Right hindlimb (tissue), 1 donor: ENCODE measurements at places on chromosomes 1 and 21.

GRCh38 chr1:7320661-7321060 is 450.4 kb upstream of the VAMP3 start:
- DNase-seq: no peak

DNA sequence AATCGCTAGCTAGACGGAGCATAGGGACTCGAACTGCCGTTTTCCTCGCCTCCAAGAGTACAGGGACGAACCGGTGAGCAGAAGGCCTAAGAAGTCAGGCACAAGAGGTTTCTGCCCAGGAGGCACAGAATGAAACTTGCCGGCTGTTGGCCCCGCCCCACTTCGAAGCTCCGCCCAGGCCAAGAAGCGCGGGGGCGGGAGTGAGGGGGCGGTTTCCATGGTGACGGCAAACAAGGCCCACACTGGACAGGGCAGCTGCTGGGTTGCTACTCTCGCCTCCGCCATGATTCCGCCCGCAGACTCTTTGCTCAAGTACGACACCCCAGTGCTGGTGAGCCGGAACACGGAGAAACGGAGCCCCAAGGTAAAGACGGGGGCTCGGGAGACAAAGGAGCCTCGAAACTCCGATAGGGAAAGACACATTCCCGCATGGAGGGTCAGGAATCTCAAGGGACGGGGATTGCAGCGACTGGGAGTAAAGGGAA is at the start of gene DNALI1:
Gene DNALI1, plus strand, starts transcription at position 229 of the 485 bp plus-strand sequence. Its CDS starts 55 bp downstream, at position 284.
- peak; percentile 92 for DNase-seq

GRCh38 chr1:10896673-10897072 is 100.2 kb upstream of the CASZ1 start:
- no peak for DNase-seq

DNA sequence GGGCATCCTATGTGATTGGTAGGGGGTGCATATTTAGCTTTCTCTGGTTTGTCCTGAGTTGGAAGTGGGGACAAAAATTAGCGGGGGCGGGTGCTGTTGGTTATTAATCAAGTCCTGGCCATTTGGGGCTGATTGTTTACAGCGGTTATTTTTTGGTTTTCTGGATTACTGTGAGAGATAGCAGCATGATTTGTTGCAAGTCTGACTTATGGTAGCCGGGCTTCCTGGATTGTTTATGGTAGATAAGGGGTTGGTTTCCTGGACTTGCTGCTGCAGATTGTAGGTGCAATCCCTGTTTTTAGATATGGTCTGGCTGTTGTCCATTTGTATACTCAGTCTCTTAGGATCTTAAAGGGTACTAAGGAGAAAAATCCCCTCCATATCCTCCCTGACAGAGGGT is 12.1 kb upstream of the PROK1 start:
- no peak for DNase-seq

DNA sequence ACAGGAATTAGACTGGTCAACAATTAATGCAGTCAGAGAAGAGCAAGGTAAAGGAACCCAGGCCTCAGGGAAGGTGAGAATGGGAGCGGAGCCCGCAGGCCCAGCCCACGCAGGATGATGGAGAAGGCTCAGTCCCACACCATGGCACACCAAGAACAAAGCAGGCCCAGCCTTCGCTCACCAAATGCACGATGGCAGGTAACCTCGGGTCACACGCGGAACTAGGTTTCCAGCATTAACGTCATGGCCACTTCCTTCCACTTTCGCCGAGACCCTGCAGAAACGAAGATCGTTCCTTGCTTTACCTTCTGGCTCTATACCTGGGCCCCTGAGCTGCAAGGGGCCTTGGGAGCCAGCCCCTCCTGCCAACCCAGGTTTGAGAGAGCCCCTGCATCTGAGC is 240.2 kb upstream of the C1orf174 start:
- DNase-seq: no peak

DNA sequence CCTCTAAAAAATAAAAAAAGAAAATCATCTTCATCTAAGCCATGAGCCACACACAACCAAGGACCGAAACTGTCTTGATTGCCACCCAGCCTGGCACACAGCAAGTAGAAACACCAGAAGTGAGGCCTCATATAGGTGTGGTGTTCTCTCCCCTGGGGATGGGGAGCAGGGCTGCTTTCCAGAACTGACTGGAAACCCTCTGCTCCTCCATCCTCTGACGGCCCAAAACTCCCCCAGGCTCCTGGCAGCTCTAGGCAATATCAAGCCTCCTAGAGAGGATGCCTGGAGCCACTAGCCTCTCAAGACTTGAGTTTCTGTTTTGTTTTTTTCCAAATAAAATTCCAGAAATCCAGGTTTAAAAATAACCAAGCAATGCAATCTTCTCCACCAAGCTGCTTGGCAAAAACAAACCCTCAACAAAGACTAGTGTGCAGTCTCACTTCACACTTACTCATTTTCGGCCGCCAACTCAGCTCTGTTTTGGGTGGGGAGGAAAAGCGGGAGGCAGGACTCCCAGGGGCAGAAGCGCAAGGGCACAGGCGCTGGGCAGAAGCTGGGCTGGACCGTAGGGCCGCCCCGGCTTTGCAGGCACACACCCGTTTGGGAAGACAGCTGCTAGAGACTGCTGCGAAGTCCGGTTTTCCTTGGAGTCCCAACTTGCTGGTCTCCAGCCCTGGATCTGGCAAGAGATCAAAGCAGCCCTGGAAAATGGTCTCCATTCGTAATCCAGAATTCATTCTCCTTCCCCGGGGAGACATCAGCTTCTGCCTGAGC is 78.2 kb upstream of the CAPZB start:
- peak; percentile 88 for DNase-seq

- DNase-seq: no peak
Observed at GRCh38 chr21:38775733-38776132, 30.0 kb upstream of the ETS2 start.

DNA sequence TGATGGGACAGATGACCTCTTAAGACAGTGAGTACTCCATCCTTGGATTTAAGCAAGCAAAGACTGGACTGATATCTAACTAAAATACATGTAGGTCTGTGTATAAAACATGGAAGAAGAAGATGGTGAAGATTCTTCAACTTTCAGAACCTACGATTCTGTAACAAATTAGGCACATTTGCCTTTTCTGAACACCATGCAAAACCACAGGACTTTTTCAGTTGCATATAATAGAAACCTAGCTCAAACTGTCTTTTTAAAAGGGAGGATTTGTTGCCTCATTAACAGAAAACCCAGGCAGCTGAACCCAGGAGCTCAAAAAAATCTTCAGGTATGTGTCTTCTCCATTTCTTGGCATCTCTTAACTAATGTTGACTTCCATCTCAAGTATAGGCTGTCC is 14.7 kb upstream of the TSPAN1 start:
- no peak for DNase-seq

GRCh38 chr1:209513226-209513625 is 70.3 kb upstream of the CAMK1G start:
- no peak for DNase-seq

- DNase-seq: peak; percentile 45
Observed at GRCh38 chr1:110190282-110190929, 19.7 kb upstream of the KCNC4 start.

DNA sequence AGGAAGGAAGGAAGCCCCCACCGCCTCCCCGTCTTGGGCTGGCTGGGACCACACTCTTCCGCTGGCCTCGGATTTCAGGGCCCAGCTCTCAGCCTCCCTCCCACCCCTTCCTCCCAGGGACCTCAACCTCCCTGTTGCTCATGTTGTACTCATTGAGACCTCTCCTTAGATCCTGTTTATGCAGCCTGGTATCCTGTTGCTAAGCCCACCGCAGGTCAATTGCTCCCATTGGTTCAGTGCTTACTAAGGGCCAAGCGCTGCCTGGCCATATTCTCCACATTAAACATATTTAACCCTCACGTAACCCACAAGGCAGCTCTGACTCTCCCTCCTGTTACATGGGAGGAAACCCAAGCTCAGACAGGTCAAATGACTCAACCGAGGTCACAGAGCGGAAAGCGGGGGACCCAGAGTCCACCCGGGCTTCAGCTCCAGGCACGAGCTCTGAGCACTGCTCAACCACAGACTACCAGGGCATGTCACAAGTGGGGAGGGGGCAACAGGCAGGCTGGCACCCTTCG is 23.2 kb upstream of the H6PD start:
- no peak for DNase-seq
